ENCODE measurements at places on chromosomes 2 and 18.

DNA sequence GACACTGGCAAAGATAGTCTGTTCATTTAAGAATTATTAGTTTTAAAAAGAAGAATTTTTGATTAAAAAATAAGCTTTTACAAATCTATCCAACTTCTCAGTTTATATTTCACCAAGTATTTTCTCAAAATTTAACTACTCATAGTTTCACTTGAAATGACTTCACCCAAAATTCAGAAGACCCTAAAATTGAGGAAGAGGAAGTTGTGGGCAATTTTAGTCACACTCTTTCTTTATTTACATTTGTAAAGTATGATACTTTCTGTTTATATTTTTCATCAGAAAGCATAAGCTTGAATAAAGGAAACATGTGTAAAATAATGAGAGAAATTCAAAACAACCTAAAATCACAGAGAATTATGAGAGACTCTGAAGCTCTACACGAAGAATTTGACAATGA lies 278.8 kb upstream of the MEIS1 start:
- no peak for DNase-seq

DNA sequence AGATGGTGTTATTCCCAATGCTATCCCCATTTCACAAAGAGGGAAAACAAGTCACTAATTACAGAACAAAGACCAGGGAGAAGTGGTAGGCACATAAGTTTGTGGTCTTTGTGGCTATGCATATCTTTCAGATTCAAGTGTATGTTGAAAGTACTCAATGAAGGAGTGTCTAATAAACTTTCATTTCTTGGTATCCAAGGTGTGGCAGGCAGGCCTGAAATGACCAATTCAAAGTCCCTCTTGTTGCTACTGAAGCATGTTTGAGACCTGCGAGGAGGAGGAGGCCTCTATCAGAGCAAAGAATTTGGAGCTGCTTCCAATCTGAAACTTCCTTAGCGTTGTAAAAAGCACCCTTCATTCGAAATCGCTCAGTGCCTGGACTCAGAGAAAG lies 60.9 kb upstream of the KLF7 start:
- no peak for DNase-seq

DNA sequence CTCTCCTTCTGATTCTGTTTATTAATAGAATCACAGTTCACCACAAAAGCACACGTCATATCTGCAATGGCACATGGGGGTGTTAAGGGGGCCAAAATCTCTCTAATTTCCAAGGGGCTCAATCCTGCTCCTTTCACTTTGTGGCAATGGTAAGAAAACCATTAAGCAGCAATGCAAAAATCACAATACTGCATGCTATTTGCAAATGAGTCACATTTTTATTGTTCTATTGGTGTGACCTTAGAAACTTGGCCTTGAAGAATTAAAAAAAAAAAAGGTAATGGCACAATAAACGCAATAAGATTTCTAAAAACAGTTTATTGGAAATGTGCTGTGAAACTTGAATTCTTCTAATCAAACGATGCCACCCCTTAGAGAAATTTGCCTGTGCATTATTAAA lies 251.5 kb downstream of the ZNF521 start:
- no peak for DNase-seq

DNA sequence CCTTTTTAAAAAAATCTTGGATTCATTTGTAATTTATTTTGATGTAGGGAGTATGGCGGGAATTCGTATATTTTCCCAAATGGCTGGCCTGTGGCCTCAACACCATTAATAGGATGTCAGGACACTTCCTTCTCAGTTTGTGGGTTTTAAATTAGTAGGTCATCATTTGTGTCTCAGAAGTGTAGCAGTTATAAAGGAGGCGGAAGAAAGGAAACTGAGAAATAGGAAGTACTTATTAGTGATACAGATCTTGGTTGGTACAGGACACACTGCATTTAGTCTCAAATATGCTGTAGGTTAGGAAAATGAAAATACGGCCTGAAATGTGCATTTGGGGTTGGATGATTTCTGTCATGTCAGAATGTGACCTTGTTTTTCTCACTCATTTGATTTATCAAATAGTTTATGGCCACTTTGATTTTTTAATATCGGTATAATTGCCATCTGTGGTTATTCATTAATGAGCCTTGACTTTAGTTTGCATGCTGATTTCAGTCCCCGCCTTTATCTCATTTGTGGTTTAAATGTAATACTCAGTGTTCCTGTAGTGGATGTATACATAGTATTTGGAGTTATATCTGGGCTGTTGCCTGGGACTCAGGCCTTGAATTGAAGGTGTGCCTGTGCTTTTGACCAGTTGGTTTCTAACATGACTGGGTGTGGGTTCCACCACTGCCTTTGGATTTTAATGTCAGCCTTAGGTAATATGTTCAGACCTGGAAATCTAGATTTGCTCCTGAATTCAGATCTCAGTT lies 31.4 kb downstream of the ZCCHC2 start:
- no peak for DNase-seq

GRCh38 chr2:206800506-206801417 lies 35.4 kb downstream of the FASTKD2 start:
- peak; percentile 53 for DNase-seq

DNA sequence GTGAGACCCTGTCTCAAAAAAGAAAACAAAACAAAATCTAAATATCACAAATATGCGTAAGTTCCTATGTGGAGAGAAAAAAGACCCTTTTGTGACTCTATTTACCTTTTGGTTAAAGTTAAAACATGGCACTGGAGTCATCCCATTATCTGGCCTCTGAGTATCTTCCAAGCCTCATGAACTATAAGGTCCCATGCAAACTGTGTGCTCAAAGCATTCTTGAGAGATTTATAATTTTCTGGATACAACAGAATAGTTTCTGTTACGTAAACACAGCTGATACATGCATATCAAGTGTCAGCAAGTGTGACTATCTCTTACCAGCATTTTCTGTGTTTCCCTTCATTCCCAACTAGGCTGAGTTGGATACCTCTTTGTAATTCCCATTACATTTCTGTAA lies 8.8 kb upstream of the NOSTRIN start:
- no peak for DNase-seq

DNA sequence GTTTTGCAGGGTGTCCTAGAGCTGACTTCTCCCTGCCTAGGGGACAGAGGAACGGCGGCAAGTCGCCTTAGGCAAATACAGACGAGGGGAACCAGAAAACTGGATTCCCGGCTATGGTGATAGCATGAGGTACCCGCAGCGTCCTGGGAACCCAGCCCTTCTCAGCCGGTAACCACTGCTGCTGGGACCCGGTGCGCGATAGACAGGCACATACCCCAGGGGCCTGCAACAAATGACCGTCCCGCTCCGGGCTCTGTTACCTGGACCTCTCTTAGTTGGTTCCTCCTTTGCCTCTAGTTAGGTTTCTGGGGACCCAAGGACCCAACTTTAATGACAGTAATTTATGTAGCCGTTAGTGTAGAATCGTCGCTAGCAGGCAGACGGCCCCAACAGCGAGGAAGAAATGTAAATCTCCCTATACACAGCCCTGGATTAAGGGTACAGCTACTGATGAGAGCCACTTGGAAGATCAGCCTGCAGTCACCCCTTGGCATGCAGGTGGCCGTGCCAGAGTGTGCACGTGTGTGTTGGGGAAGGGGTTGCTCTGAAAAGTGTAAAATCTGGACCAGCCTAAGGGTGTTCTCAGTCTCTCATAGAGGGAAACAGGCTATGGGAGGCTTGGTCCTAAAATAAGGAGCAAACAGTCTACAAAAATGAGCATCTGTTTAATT lies 819 bp upstream of the SERPINE2 start:
- DNase-seq = no peak

DNA sequence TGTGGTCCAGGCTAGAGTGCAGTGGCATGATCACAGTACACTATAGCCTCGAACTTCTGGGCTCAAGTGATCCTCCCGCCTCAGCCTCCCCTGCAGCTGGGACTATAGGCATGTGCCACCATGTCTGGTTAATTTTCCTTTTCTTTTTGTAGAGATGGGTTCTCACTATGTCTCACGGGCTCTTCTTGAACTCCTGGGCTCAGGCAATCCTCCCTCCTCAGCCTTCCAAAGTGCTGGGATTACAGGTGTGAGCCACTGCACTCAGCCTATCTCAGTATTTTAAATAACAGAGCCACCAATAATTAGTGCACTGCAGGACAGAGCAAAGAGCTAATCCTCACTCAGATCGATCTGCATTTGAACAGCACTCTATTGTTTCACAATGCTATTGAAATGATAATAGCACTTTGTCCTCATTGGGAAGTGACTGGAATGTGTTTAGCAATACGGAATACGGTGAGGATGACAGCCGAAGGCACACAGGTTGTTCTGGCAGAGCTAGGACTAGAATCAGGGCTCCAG lies 335.9 kb downstream of the DLGAP1 start:
- DNase-seq = no peak

GRCh38 chr2:71827524-71827901 lies 320.1 kb downstream of the CYP26B1 start:
- no peak for DNase-seq

GRCh38 chr2:136131484-136131960 lies 13.6 kb upstream of the CXCR4 start:
- peak; percentile 73 for DNase-seq

DNA sequence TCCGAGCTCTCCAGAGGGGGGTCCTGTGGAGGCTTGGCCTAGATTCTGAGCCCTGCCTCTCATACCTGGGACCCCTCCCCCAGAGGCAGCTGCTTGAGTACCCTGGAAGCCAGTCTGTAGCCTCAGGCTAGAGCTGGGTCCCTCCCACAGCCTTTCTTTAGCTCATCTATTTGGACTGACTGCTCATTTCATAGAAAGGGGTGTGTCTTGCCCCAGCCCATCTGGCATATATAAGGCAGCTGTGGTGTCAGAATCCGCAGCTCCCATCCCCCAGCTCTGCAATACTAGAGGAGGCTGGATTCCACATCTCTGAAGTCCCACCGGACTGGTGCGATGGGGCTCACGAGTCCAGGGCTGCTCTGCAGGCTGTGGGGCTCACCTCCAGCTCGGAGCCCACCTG lies 26.1 kb downstream of the MPHOSPH10 start:
- no peak for DNase-seq

- peak; percentile 1 for DNase-seq
Measured at GRCh38 chr18:77702686-77703085, 453.0 kb downstream of the GALR1 start.

GRCh38 chr2:120767486-120768005 lies 31.9 kb downstream of the GLI2 start:
- no peak for DNase-seq

DNA sequence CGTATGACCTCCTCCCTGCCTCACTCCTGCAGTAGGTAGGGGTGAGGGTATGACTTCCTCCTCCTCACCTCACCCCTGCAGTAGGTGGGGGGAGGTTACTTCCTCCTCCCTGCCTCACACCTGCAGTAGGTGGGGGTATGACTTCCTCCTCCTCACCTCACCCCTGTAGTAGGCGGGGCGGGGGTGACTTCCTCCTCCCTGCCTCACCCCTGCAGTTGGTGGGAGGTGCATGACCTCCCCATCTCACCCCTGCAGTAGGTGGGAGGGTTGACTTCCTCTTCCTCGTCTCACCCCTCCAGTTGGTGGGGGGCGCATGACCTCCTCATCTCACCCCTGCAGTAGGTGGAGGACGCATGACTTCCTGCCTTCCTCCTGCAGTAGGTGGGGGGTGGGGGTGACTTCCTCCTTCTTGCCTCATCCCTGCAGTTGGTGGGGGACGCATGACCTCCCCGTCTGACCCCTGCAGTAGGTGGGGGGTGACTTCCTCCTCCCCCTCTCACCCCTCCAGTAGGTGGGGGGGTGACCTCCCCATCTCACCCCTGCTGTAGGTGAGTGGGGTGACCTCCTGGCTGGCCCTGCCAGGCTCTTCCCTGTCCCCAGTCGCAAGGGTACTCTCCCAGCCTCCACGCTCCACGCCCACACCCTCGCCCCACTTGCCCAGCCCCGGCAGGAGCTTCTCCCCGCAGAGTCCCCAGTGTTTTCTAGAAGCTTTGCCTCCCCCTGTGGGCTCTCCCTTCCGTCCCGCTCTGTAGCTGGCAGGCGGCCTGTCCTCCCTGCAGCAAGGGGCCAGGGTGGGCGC lies 39.3 kb downstream of the TSHZ1 start:
- DNase-seq = peak; percentile 29

DNA sequence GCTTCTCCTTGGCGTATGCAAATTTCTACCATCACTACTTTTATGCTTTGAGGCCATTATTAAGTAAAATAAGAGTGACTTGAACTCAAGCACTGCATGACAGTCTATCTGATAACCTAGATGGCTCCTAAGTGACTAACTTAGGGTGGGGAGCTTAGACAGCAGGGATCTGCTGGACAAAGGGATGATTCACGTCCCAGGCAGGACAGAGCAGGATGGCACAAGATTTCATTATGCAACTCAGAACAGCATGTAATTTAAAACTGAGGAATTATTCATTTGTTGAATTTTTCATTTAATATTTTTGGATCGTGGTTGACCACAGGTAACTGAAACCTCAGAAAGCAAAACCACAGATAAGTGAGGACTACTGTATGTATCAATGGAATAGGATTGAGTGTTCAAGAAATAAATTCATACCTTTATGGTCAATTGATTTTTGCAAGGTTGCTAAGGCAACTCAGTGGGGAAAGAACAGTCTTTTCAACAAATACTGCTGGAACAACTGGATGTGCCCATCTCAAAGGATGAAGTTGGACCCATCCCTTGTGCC lies 115.3 kb downstream of the MBD2 start:
- DNase-seq = no peak
